ENCODE measurements at places on chromosomes 5 and 9.

DNA sequence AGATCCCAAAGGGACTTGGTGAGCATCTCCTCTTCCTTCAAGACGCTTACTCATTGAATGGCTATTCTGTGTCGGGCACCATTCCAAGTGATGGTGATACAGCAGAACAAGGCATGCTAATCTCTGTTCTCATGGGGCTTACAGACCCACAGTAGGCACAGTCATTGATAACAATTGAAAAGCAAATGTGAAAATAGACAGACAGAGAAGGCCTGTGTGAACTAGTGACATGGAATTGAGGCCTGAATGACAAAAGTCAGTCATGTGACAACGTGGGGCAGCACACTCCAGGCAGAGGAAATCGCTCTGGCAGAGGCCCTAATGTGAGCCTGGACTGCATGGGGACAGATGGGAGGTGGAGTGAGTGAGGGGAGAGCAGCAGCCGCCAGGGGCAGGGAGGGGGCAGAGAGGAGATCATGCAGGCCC is 70.7 kb upstream of the CPLX2 start:
- no peak for DNase-seq

DNA sequence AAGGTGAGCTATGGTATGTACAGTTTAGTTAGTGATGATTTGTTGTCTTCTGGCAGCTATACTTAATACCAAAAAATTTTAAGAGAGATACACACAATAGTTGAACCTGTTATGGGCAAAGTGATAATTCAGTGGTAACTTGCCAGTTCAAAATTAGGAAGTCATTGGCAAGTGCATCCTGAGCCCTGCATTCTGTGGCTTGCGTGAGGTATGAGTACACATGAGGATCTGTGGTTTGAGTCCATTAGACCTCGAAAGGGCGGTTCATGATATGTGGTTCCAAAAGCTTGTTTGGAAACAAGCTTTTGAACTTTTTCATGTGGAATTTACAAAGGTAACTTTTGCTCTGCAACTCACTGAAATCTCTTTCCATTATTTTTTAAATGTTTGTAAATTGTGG is 47.0 kb downstream of the GPR21 start:
- no peak for DNase-seq

GRCh38 chr5:64417390-64417789 is 88.4 kb upstream of the RGS7BP start:
- no peak for DNase-seq

GRCh38 chr9:14462950-14463349 is 149.0 kb upstream of the NFIB start:
- no peak for DNase-seq

GRCh38 chr5:157306081-157306480 is 40.2 kb downstream of the CYFIP2 start:
- DNase-seq, result no peak

GRCh38 chr5:174197929-174198328 is 152.4 kb downstream of the NSG2 start:
- no peak for DNase-seq

- DNase-seq, result no peak
Measured at GRCh38 chr5:67774786-67775185, 440.8 kb upstream of the PIK3R1 start.

DNA sequence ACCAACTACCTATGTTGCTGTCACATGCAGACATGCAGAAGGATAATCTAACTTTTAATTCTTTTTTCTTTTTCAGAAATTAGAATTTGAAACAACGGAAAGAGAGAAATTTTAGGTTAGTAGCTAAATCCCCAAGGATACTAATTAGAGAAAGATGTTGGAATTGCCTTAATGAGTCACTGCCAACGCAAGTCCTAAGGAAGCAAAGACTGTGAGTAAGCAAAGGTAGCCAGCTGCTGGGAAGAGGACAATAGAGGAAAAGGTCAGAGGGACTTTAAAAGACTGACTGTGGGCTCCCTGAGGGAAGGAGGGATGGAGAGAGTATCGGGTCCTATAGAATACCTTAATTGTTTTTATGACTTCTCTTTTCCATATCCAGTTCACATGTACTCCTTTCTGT is 461.9 kb upstream of the PAPPA start:
- no peak for DNase-seq

GRCh38 chr5:154611341-154611767 is 133.3 kb upstream of the HAND1 start:
- DNase-seq, result no peak

GRCh38 chr9:133526721-133527321 is 2.1 kb upstream of the MYMK start:
- no peak for DNase-seq

DNA sequence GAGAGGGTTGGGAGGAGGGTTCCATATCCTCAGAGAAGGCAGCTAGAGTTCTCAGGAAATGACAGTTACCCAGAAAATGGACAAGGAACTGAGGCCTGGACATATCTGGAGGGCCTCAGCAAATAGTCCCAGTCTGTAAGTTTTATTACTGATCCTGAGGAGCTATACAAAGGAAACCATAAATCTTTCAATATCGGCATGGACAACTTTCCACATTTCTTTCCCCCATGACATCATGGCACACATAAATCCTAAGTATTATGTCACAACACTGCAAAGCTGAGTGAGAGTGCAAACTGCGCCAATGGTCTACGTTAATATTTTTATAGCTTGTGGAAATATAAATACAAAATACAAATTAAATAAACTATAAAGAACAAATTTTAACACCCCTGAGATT is 1356.2 kb upstream of the C9orf72 start:
- DNase-seq, result no peak

GRCh38 chr9:1514776-1515363 is 464.7 kb downstream of the DMRT2 start:
- DNase-seq, result no peak

DNA sequence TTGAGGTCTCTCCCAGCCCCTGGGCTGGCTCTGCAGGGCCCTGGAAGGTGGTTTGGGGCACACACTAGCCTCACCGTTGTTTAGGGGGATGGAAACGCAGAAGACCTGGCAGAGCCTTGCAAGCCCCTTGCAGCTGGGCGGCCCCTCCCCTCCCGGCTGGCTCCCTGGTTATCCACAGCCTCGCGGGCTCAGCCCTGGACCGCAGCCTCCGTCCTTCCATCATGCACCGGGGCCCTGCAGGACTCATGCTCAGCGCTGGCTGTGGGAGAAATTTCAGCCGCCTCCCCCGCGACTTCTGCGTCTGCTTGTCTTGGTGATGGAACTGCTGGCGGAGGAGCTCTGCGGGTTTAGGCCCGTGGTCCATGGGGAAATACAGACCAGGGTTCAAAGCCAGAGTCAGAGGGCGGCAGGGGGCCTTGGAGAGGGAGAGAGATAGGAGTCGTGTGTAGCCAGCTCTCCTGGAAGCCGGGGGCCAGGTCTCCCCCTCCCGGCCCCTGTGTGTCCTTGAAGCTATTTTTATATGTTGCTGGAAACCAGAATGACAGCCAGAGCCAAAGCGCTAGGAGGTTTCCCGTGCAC is 75.8 kb upstream of the IER5L start:
- no peak for DNase-seq

GRCh38 chr5:44532981-44533380 is 143.8 kb upstream of the FGF10 start:
- DNase-seq, result no peak

GRCh38 chr5:11547730-11548129 is 356.5 kb downstream of the CTNND2 start:
- no peak for DNase-seq

- peak; percentile 62 for DNase-seq
Measured at GRCh38 chr5:150567031-150567717, 59.2 kb downstream of the NDST1 start.

- peak; percentile 26 for DNase-seq
Measured at GRCh38 chr9:89179895-89180734, 1.5 kb upstream of the SHC3 start.

DNA sequence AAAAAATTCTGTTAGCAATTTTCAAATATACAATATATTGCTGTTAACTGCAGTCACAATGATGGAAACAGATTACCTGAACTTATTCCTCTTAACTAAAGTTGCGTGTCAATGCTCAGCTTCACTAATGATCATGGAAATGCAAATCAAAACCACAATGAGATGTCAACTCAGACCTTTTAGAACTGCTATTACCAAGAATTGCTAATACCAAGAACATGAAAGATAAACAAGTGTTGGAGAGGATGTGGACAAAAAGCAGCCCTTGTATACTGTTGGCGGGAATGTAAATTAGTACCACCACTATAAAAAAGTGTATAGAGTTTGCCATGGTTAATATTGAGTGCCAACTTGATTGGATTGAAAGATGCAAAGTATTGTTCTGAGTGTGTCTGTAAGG is 1409.7 kb upstream of the CDH18 start:
- DNase-seq, result no peak

- DNase-seq, result no peak
Measured at GRCh38 chr9:82082563-82082962, 94.0 kb downstream of the SPATA31D1 start.

- no peak for DNase-seq
Measured at GRCh38 chr9:135991771-135992170, 30.6 kb upstream of the UBAC1 start.

DNA sequence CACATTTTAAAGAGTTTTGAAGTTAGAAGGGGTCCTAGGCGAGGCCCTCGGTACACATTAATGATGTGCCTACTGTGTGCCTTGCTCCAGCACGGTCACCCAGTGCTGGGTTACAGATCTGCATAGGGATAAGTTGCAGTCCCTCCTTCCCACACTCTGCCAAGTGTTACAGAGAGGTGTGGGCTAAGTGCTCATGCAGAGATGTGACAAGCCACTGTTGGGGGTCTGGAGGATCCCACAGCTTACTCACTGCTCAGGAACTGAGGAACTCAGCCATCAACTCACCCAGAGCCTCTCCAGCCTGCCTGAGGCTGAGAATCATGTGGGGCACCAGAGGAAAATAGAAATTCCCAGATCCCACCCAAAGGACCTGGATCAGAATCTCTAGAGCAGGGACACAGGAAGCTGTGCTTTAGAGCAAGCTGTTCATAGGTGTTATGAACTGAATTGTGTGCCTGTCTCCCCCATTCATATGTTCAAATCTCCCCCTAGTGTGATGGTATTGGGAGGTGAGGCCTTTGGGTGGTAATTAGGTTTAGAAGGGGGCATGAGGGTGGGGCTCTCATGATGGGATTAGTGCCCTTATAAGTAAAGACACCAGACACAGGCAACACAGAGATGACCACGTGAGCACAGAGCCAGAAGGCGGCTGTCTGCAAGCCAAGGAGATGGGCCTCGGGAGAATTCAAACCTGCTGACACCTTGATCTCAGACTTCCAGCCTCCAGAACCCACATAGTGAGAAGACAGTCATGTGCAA is 164.1 kb downstream of the HSD17B3 start:
- no peak for DNase-seq

GRCh38 chr9:3862561-3862960 is 336.8 kb upstream of the RFX3 start:
- no peak for DNase-seq

DNA sequence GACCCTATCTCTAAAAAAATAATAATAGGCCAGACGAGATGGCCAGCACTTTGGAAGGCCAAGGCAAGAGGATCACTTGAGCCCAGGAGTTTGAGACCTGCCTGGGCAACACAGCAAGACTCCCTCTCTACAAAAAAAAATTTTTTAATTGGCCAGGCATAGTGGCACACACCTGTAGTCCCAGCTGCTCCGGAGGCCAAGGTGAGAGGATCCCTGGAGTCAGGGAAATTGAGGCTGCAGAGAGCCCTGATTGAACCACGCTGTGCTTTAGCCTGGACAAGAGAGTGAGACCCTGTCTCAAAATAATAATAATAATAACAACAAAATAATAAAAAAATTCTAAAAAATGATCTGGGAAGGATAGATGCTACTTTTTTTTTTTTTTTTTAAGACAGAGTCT is 1.1 kb upstream of the DYNC2I2 start:
- no peak for DNase-seq

DNA sequence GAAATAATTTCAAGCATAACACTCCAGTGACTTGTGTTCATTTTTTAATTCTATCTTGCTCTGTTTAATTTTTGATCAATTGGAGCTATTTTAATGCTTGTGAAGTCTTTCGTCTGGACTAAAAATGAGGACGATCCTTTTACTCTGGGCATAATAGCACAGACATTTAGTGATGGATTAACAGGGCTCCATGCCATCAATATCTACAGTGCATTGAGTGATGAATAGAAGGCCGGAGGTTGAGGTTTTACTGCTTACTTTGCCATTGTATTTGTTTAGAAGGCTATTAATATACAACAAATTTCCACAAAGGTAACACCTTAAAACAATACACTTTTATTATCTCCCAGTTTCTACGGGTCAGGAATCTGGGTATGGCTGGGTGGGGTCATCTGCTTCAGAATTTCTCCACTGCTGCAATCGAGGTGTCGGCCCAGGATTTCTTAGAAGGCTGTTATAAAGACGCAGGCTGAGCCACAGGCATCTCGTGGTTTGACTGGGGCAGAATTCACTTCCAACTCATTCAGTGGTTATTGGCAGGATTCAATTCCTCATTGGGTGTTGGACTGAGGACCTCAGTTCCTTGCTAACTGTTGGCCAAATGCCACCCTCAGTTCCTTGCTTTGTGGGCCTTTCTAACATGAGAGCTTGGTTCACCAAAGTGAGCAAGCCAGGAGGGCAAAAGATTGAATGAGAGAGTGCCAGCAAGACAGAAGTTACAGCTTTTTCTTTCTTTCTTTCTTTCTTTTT is 265.4 kb upstream of the VLDLR start:
- DNase-seq, result no peak

DNA sequence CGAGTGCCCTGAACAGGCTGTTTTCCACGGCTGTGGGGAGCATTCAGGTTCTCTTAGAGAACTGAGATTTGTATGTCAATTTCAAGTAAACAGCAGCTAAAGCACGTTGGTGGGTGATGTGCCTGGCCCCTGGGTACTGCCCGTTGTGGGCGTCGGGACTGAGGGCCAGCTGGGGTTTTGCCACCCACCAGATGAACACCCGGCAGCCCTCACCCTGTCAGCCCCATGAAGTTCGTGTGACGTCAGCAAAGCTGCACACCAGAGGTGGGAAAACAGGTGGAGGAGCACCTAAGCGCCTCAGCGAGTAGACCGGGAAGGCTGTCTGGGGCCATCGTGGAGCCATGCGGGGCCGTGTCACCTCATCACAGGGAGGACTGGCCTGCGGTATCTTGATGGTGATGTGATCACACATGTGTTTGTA is 9.2 kb downstream of the CEP72 start:
- DNase-seq, result no peak

DNA sequence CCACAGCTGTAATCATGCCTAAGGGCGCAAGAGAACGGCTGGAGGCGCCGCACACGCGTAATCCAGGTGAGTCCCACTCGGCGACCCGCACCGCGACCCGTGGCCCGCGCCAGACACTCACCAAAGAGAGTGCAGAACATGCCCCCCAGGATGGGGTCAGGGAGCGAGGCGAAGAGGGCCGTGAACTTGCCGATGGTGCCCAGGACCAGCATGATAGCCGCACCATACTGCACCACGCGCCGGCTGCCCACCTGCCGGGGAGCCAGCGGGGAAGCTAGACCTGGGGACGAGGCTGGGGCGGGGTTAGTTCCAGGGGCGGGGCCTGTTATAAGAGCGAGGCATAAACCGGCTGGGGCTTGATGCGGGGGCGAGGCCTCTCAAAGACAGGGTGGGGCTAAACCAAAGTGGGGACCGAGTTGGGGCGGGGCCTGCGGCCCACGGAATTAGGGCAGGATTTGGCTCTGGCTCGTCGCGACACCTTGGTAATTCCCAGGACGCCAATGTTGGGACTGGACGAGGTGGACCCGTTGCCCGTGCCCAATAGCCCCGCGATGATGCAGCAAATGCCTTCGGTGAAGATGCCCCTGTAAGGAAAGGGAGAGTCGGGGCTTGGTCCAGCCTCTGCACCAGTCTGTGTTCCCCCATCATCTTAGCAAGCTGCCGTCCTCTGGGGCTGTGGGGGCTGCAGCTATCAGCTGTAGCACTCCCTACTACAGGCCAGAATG is 4.8 kb downstream of the SLC23A1 start:
- no peak for DNase-seq
